Right ventricle myocardium superior (tissue), 1 donor: ENCODE measurements at places on chromosomes 1 and 21. TPM values are rescaled to one million over a fixed set of nuclear protein-coding genes. Genes with fewer than 3 reads are reported as not detected.

MTARC1 gene
- total RNA-seq = 6.9 TPM

HAX1 gene
- 166 TPM for total RNA-seq

GBP6 gene
- total RNA-seq = 0.13 TPM

DNA sequence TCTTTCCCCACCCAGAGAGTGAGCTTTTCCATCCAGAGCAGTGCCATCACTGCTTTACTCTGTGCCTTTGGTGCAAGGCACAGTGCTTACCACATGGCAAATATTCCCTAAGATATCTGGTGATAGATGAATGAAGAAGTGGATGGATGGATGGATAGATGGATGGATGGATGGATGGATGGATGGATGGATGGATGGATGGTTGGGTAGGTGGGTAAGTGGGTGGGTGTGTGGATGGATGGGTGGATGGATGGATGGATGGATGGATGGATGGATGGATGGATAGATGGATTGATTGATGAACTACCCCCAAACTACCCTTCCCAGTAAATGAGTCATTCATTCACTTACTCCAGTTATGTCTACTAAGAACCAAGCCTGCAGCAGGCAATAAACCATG lies 42.9 kb upstream of the SLC44A3 start:
- DNase-seq = no peak

DNA sequence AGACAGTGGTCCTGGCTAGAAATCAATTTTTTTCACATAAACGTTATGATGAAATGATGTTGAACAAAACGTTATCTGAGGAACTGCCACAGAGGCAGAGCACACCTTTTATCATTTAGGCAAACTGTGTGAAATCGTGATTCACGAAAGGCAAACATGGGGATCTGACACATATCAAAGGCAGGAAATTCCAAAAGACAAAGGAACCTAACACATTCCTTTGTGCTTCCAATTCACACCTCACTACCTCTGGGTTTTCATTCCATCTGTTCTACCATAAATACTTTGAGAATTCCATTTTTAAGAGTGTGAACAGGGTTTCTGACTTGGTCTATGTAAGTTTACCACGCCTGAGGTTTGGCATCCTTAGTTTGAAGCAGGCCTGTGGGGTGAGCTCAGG lies 119.5 kb upstream of the KRTAP19-8 start:
- no peak for DNase-seq

SV2A gene
- 0.32 TPM for total RNA-seq

DNA sequence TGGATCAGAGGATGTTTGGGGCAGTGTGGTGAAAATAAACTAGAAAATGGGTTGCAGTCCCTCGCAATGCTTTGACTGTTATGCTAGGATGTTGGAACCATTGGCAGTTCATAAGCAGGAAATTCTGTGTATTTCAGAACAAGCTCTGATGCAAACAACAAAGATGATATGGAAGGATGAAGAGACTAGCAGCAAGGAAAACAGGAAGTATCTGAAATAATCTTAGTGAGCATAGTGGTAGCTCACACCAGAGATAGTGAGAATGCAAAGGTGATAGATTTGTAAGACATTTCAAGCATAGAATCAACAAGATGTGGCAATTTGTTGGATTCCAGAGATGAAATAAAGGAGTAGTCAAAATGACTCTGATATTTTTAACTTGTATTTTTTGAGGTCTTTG lies 11.1 kb upstream of the RCC1 start:
- DNase-seq = no peak

EDARADD gene
- total RNA-seq = 0.78 TPM

DNA sequence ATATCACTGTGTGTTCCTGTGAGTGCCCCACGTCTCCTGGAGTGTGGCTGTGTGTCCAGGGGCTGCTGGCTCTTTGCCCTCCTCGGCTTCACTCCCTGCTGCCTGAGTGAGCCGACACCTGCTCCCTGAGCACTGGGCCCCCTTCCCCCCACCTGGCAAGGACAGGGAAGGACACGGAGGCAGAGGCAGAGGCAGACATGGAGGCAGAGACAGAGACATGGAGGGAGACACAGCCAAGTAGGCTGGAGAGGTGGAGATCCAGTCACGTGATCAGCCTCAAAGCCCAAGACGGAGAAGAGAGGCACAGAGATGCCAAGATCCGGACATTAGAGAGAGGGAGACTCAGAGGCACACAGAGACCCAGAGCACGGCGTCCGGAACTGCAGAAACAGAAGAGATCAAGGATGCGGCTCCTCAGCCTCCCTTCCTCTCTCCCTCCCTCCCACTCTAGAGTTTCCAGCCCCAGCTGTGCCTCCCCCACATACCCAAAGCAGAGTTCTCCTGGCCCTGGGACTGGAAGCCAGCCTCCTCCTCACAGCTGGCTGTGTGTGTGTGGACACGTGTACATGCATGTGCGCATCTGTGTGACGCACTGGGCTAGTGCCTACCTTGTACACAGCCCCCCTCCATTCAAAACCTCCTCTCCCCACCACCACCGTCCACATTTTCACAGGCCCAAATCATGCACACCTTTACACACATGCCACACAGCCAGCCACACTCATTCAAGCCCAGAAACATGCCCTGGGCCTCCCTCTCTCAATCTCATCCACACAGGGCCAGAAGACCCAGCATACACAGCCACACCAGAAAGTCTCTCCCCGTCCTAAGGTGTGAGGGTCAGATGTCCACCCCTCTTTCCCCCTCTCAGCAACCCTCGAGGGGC lies 39.1 kb upstream of the WASF2 start:
- DNase-seq = peak; percentile 87

- DNase-seq = no peak
Observed at GRCh38 chr1:151898519-151898991, 10.8 kb downstream of the THEM4 start.

MEX3A gene
- total RNA-seq = 0.16 TPM

- DNase-seq = no peak
Observed at GRCh38 chr1:94892604-94893254, 34.2 kb downstream of the CNN3 start.

DNA sequence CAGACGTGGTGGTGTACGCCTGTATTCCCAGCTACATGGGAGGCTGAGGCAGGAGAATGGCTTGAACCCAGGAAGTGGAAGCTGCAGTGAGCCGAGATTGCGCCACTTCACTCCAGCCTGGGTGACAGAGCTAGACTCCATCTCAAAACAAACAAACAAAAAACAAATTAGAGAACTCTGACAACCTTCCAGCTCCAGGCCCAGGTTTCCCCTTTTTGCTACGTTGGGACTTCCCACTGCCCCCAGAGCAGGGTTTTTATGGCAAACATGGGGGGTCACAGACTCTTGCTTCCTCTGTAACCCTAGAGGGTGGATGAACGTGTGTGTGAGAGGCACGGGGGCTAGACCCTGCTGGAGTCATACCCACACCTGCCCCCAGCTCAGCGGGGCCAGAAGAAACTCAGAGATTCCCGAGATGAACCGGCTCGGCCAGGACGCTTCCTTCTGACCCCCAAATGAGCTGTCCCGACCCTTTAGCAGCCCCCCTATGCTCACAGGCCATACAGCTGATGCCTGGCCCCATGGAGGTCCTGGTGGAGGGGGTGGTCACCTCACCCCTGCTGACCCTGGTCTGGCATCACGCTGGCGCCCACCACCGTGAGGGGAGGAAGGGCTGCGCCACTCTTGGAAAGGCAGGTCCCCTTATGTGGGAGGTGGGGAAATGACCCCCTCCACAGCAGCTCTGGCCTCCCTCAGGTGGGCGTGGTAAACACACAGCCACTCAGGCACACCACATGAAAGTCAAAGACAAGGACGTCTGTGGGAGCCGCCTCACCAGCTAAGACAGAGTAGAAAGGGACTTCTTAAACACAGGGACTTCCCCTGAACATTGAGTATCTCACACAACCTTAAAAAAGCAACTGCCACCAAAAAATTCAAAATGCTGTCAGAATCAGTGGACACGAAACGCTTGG lies 7.1 kb downstream of the GPR157 start:
- DNase-seq = no peak

GRCh38 chr1:29700491-29700890 lies 464.2 kb downstream of the PTPRU start:
- DNase-seq = no peak

CD101 gene
- total RNA-seq = 1.0 TPM

DNA sequence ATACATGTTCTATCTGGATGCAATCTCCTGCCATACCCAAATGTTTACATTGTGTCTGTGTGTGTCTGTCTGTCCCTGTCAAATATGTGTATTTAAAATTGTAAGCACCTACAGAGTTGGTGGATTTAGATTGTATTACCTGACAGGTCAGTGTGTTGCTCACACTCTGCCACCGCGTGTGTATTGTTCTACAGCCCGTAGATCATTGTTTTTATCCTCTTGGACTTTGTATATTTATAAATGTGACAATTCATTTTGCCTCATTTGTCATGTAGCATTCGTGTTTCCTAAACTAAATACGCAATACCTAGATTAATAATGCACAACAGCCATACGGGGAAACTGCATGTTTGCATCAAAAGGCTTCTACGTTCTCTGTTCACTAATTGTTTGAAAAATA lies 634 bp downstream of the ALG14 start:
- no peak for DNase-seq

DNA sequence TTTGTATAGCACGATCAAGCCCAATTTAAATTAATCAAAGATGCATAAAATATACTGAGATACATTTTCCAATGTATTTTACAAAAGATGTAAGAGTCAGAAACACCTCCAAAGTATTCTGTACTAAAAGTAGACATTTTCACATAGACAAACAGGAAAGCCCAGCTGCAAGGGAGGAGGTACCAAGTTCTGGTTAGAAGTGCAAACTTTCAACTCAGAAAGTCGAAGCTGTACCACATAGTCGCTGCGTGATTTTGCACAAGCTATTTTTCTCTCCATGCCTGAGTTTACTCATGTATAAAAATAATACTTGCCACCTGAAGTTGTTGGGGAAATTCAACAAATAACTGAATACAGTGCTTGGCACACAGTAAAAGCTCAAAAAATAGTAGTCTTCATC lies 5.6 kb upstream of the HNRNPU start:
- DNase-seq = no peak

DNA sequence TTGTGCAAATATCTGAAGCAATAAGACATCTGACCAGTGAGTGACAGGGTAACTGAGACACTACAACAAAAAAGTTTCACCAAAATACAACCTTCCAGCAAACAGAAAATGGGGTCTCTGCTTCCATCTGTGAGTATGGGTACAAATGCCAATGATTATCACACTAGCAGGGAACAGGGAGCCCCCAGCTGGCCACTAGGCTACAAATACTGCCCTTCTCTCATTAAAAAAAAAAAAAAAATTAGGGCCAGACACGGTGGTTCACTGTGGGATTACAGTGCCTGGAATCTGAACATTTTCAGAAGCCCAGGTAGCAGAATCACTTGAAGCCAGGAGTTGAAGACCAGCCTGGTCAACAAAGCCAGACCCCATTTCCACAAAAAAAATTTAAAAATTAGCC lies 48.4 kb upstream of the EDARADD start:
- DNase-seq = no peak

GRCh38 chr21:42032968-42033367 lies 22.8 kb upstream of the ZBTB21 start:
- DNase-seq = no peak

GRCh38 chr1:27545876-27546275 lies 55.9 kb upstream of the WASF2 start:
- DNase-seq = no peak

DNA sequence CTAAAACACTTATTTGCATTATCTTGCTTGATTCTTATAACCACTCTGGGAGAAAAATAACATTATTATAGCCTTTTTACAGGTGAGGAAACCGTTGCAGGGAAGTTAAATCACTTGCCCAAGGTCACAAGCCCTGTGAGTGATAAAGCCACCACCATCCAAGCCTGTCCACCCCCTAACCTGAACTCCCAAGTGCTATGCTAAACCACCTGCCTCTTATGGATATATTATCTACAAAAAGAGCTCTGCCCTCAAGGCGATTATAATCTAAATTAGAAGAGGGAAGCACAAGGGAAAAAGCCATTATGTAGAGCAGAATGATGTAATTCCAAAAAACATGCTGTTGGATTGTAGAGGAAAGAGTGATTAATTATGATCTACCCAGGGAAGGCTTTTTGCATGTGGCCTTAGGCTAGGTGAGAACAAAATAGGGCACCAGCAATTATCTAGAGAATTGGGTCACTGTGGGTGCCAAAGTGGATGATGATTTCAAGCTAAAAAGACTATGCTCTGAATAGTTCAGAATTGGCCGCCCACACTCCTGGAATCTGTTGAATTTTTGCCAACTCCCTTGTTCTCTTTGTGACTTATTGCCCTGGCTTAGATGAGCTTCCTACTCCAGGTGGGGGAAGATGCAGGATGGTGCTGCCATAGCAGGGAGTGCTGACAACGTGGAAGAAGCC lies 205.3 kb downstream of the FGGY start:
- DNase-seq = no peak

- DNase-seq = no peak
Observed at GRCh38 chr1:25106976-25107642, 125.2 kb downstream of the SYF2 start.

DNA sequence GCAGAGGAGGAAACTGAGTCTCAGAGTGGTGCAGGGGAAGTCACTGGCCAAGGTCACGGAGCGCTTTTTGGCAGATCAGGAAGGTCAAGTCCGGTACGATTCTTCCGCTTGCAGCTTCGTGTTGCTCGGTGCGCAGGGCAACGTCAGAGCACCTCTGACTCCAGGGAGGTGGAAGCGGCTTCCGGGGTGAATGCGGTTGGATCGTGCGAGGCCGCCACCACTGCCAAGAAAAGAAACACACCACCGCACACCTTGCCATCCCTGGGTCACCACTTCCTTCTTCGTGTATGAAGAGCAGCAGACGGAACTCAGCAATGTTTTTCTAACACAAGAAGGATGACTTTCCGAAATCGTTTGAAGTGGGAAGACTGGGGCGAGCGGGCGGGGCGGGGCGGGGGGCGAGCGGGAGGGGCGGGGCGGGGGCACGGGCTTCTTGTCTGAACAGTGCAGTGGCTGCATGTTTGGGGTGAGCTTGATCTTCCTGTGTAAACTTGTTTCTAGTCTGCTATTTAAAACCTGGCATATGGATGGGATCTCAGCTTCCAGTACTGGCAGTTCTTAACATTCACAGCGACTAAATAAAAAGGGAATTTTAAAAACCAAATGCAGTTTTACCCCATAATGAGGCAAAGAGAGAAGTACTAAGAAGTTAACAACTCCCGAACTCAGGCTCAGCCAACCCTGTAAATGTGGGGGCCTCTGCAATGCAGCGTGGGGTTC lies 300.0 kb downstream of the RRAGC start:
- DNase-seq = peak; percentile 50

- no peak for DNase-seq
Observed at GRCh38 chr21:42175110-42175710, 43.7 kb upstream of the ABCG1 start.

DNAJC28 gene
- total RNA-seq = 5.7 TPM

GRCh38 chr1:211336775-211337174 lies 10.1 kb downstream of the TRAF5 start:
- DNase-seq = no peak

- no peak for DNase-seq
Observed at GRCh38 chr1:165861911-165862310, 34.5 kb downstream of the UCK2 start.

- no peak for DNase-seq
Observed at GRCh38 chr21:26715878-26716506, 129.2 kb downstream of the ADAMTS1 start.
